ENCODE measurements at places on chromosomes 6 and 20.

- DNase-seq = no peak
Measured at GRCh38 chr6:138328210-138328609, 49.5 kb upstream of the SMIM28 start.

DNA sequence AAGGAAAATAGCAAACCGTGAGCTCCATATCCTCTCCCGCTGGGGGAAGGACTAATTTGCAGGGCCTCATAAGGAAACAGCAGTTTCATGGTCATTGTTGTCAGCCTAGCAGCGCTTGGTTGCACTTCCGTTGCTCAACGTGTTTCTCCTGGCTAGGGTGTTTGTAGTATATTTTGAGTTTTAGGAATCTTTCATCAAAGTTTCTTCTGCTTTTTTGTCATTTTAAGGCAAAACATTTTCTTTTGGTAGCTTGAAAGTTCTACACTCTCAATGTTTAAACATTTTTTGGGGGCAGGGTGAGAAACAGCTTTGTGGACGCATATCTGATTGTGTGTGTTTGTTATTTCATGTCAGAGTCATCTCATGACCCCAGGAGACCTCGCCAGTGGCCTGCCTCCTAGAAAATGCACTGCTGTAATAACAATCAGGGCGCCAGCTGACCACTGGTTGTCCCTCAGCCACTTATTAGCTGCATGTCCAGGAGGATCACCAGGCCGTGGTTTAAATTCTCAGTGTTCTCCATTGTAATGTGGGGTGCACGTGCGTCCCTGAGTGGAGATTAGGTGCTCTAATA, 20.6 kb downstream of the JARID2 start:
- no peak for DNase-seq

GRCh38 chr6:138011413-138011812, 95.8 kb downstream of the PERP start:
- DNase-seq = no peak

DNA sequence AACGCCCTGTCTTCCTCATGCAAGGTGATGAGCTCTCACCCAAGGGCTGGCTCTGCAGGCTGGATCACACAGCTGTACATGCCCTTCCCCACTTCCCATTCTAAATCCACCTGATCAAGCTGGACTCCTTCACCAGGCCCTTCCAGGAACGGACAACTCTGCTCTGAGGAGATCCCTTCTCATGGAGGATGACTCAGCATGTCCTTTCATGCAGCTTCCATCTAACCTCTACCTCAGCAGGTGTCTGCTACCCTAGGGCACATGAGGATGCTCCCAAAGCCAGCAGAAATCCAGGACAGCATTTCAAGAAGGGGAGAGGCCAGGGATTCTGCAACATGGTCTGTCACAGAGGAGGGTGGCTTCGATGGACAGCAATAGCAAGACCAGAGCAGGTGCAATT, 61.2 kb downstream of the PCSK2 start:
- DNase-seq = no peak

- DNase-seq = peak; percentile 59
Measured at GRCh38 chr6:39072830-39073229, 24.2 kb downstream of the GLP1R start.

GRCh38 chr20:21622097-21622857, 83.2 kb upstream of the PAX1 start:
- no peak for DNase-seq

- no peak for DNase-seq
Measured at GRCh38 chr20:18901980-18902737, 88.6 kb downstream of the SCP2D1 start.

- no peak for DNase-seq
Measured at GRCh38 chr20:39800111-39800510, 838.0 kb downstream of the DHX35 start.

DNA sequence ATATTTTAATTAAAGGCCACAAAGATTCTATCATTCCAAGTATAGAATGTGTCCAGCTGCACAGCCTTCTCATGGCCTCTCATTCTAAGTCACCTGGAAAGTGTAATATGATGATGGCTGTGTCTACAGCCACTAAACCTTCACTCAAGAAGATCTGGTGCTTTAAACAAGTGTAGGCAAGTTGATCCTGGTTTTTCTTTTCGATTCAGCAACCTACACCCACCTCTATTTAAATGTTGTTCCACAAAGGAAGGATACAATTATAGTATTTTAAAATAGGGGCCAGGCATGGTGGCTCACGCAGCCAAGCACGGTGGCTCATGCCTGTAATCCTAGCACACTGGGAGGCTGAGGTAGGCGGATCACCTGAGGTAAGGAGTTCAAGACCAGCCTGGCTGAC, 25.5 kb upstream of the DST start:
- DNase-seq = no peak

GRCh38 chr20:64080013-64080812, at the start of gene OPRL1:
TSS of gene OPRL1 (plus strand) at chr20:64080082. CDS start at chr20:64092721, 12,639 bp downstream.
- DNase-seq = no peak

- DNase-seq = no peak
Measured at GRCh38 chr20:36528875-36529417, 12.4 kb upstream of the MYL9 start.

- DNase-seq = no peak
Measured at GRCh38 chr6:44005507-44005903, 121.7 kb downstream of the MRPL14 start.

DNA sequence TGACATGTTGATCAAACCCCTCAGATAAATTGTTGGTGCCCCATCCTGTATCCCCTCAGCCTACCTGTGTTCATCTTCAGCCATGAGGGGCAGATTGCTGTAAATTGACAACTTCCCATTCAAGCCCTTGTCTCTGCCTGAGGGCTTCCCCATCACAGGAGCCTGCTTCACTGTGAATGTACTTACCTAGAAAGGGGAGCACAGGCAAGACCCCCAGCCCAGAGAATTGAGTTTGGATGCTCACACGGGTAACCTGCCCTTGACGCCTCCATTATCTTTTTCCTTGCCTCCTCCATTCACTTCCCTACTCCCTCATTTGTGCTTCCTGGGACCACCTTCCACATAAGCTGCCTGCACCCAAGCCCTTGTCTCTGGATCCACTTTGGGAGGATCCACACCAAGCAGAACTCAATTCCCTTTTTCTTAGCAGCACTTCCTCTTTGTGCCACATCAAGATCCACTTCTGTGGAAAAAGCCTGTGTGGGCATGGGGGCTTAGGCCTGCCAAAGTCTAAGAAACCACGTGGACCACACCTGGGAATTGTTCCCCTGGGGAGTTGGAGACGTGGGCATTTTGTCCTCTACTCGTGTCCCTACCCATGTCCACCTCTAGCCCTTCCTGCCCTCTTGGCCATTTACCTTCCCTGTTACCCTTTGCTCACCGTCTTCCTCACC, 103.4 kb upstream of the FOXA2 start:
- DNase-seq = no peak

GRCh38 chr6:85469276-85470022, 19.6 kb downstream of the NT5E start:
- DNase-seq = no peak

GRCh38 chr6:17432356-17432755, 39.0 kb downstream of the CAP2 start:
- DNase-seq = no peak

DNA sequence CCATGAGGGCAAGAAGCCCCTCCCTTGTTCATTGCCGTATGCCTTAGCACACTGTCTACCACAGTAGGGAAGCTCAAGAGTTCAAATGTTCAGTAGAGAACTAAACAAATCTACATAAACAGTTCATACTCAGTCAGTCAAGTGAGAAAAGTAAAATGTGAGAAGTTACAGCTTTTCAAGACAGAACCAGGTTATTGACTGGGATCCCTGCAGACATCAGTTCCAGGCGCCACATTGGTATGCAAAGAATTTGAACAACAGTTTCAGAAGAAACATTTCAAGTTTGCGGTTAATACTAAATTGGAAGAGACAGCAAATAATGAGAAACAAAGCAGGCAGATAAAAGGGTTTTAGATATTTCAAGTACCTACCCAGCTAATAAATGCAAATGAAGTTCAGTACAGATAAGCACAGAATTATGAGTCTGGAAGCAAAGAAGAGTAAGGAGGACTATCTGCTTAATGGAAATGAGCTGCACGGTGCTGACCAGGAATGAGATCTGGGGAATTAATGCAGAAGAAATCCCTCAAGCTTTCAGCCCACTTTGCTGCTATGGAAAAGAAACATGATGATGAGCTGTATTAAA, 246.2 kb downstream of the HACE1 start:
- no peak for DNase-seq

GRCh38 chr6:108793516-108794251, 54.5 kb upstream of the ARMC2 start:
- DNase-seq = no peak

DNA sequence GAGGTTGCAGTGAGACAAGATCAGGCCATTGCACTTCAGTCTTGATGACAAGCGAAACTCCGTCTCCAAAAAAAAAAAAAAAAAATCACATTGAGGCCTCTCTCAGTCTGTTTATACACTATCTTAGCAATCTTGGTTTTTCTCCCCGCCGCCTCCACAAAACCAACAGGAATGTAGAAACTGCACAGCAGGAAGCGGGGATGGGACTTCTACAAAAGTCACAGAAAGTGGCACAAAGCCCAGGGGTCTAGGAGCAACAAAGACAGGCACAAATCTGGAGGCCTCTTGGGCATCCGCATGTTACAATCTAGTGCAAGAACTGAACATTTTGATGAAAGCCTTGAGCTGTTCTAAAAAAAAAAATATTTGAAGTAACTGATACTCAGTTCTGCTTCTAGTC, 48.6 kb downstream of the KDM1B start:
- no peak for DNase-seq

DNA sequence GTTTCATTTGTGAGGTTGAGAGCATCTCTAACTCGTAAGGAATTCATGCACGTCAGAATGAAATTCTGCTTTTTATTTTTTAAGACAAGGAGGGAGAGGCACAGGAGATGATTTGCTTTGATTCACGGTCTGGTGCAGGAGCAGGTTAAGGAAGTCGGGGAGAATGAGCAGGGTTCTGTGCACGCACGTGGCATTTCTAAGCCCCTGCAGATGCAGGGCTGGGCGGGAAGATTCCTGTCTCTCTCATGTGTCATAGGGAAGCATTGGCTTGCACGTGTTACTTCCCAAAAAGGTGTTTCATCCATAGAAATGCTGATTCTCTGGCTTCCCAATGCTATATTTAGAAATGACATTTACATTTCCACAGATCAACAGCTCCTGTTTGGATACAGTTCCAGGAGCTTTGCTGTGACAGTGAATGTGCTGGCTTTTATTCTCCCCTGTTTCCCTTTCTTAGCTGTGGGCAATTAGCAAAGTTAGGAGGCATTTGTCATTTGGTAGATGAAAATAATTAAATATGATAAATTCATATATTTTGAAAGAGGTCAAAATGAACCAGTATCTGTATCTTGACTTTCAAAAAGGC, 119.7 kb upstream of the ZFP64 start:
- no peak for DNase-seq

- DNase-seq = peak; percentile 81
Measured at GRCh38 chr20:50278684-50279531, 88.3 kb downstream of the CEBPB start.

- no peak for DNase-seq
Measured at GRCh38 chr20:14745830-14746229, 408.4 kb upstream of the FLRT3 start.

DNA sequence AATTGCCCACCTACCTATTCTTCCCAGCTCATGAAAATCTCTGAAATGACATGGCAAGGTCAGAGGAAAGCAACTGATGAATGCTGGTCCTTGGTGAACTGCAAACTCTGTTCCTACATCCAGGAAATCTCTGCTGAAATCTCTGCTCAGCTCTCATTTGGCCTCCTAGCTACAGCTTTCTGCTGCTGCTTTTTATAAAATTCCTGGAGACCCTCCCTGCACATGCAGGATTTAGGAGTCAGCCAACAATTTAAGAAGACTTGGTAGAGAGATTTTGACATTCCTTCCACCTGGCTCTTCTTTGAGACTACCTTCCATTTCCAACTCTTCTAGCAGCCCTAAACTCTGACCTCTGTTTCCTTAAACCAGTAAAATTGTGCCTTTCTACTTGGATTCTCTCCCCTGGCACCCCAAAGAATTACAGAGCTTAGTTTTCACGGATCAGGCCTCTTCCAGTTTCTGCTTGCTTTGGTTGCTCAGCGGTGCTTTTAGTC, 55.5 kb downstream of the PDE7B start:
- no peak for DNase-seq

DNA sequence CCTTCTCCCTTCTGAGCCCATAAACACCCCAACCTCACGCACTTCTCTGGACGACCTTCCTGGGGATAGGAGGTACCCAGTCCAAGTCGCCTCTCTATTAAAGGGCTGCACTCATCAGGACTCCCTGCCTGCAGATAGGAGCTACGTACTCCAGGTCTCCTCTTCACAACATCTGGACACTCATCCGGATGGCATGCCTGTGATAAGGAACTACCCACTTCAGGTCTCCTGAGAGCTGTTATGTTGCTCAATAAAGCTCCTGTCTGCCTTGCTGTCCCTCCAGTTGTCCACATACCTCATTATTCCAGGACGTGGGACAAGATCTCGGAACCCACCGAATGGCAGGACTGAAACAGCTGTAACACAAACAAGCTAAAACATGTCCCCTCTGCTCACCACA, 548.0 kb downstream of the TBC1D32 start:
- DNase-seq = no peak

DNA sequence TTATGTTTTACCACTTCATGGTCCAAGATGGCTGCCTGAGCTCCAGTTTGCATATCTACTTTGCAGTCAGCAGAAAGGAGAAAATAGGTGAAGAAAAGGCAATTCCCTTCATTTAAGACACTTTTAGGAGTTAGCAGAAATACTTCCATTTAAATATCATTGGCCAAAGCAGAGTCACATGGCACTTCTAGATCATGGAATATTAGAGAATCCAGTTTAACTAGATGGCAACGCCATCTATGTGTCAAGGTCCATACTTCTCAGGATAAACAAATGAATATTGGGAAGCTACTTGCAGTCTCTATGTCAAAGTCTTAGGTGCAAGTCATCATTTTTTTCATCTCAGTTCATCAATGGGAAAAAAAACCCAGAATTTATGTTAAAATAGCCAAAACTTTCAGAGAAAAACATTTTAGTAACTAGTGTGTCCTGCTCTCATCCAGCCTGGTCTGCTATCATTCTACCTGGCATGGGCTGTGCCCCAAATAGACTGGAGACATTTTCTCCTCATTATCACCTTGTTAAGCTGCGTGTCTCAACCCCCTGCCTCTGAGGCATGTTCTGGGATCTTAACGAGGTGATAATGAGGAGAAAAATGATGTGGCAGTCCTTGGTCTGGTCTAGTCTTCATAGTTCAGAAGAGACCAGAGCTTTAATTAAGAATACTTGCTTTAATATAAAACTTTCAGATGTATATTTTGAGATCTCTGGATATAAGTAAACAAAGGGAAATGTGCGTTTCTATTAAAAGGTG, 227.3 kb downstream of the TBX18 start:
- DNase-seq = no peak

Measured in sigmoid colon (tissue), 7 donors.